ENCODE measurements at places on chromosomes 2 and 18. TPM values are rescaled to one million over a fixed set of nuclear protein-coding genes. Genes with fewer than 3 reads are reported as not detected.
A peak's percentile ranks its signal among the peaks of the same experiment; 100 is the strongest.

DNA sequence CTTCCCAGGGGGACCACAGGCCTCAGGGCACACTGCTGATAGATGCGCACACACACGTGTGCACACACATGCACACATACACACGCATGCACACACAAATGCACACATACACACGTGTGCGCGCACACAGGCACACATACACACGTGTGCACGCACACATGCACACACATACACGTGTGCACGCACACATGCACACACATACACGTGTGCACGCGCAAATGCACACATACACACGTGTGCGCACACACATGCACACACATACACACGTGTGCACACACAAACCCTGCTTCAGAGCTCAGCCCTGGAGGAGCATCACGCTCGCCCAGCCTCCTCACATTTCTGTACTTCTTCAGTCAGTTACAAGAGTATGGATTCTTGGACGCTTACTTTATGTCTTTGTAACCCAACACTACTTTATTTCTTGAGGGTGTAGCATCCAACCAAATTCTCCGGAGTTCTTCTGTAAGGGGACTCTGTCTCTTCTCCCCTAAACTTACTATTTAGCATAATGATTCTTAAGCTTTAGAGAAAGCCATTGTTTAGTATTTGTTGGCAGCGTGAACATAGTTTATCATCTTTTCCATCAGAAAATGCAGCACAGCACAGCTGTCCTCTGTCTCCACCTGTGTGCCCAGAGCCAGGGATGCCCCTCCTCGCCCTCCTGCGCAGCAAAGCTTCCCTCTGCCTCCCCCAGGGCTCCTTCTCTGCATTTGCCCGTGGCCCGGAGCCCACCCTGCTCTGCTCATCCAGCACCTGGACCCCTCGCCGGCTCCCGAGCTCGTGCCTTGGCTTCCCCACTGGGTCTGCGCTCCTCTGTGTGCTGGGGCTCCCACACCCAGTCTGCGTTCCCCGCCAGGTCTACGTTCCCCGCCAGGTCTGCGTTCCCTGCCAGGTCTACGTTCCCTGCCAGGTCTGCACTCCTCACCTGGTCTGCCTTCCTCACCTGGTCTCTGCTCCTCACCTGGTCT is 74.4 kb upstream of the CTDP1 start:
- no peak for DNase-seq

DNA sequence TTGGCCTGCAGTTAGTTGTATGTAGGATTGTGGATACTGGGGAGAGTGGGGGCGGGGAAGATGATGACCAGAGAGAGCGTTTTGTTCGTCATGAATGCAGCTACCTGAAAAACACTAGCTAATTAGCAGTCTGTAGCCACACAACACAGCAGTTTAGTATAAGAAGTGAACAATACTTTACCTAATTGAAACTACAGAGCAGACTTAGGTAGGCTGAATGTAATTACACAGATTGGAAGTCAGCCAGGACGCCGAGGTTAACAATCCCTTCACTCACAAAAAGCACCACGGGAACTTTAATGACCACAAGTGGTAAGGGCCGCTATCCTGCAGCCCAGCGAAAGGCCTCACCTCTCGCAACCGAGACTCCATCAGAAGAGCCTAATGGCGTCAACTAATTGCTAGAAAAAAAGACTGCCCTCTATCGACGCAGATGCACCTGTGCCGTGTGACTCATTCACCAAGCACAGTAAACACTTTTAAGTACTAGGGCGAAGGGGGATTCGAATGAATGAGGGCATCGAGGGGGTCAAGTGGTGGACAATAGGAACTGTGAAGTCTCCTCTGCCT is 591.0 kb downstream of the ARHGAP15 start:
- no peak for DNase-seq

GRCh38 chr18:76457957-76458356 is 37.1 kb downstream of the ZNF516 start:
- DNase-seq, result no peak

GRCh38 chr2:10254373-10255188 is 48.1 kb upstream of the HPCAL1 start:
- peak; percentile 70 for DNase-seq

GRCh38 chr2:203730076-203730729 is 23.8 kb downstream of the CD28 start:
- no peak for DNase-seq

DNA sequence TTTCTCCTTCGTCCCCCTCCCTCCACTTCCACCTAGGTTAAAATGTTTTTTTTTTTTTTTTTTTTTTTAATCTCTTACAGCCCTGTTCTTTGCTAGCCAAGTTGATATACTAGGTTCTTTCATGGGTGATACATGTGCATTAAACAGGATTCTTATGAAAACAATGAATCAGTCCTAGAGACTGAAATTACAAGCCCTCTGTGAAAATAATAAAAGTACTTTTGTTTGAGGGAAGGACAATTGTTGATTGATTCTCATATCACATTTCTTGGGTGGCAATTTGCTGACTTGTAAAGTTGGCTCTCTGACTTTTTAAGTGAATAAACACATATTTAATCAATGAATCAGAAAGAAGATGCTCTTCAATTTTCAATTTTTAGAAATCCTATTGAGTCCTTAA is 639.9 kb downstream of the LRP1B start:
- DNase-seq, result no peak

DNA sequence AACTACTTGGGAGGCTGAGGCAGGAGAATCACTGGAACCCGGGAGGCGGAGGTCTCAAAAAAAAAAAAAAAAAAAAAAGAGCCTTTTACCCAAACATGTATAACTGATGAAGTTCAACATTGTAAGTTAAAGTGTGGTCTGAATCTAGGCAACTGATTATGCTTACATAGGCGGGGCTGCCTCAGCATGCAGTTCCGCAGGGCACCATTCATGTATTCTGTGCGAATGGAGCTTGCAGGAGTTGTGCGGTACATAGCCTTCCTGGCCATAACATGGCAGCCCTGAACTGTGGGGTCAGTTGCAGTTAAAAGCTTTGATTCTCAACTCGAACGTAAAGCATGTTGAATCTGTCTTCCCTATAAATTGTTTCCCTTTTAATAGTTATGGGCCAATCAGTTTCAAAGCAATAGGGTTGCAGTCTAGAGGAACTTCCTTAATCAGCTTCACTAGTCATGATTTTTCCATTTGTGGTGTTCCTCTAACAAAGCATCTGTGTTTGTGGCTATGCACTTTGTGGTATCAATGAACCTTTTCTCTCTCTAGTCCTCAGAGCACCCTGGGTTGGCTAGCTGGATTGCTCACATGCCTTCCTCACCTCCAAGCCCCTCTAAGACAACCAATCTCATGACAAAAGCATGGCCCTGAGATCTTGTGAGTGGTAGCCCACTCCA is 30.6 kb upstream of the CEP68 start:
- DNase-seq, result no peak

GRCh38 chr2:168365094-168365621 is 90.9 kb upstream of the CERS6 start:
- DNase-seq, result no peak

- DNase-seq, result no peak
Observed at GRCh38 chr2:171387052-171387451, 46.7 kb downstream of the METTL8 start.

DNA sequence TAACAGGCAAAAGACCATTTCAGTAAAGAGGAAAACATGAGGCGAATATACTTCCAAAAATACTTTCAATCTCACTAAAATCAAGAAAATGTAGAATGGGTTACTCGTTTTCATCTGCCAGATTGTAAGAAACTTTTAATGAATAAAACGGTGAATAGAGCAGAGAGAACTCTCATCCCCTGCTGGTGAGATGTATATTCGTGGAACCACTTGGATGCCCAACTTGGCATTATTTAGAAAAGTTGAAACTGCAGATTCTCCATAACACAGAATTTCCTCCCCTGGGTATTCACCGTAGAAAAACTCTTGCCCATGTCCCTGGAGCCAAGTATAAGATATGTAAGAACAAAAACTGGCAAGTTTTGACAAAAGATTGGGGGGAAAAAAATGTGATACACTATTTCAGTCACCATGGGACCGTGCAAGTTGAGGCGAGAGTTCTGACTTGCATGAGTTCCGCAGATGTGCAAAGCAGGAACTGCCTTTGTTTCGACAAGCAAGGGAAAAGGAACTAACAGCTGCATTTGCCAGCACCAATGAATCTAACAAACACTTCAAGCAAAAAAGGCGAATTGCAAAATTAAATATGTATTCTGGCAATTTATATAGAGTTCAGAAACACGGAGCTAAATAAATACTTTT is 14.8 kb downstream of the TIMM21 start:
- DNase-seq, result peak; percentile 35

DNA sequence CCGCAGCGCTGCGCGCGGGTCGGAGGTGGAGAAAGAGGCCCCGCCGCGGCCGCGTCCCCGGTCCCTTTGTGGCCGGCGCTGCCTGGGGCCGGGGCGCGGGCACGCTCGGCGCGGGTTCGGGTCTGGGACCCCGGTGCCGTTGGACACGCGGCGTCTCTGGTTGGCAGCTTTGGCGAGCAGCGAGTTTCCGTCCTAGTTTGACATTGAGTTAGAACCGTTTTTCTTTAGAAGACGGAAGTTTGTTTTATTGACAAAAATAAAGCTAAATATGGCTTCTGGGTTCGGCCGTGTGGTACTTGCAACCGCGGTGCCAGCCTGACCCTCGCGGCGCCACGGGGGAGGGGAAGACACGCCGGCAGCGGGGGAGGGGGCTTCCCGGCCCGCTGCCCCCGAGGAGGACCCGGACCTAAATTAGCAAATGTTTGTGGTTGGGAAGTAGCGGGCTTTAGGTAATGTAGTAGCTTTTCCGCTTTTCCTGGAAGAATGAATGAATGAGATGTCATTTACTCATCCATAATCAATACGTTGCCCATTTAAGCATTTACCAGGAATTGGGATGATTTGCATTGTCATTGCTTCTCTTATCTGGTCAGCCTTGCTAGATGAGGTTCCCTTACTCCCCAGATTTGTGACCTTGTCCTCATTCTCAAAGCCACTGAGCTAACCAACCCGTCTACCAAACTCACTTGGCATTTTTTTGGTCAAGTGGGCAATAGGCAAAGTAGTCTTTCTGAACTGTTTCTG is 530 bp downstream of the GALNT1 start:
- DNase-seq, result no peak

GRCh38 chr2:192579965-192580700 is 385.4 kb upstream of the TMEFF2 start:
- no peak for DNase-seq

DNA sequence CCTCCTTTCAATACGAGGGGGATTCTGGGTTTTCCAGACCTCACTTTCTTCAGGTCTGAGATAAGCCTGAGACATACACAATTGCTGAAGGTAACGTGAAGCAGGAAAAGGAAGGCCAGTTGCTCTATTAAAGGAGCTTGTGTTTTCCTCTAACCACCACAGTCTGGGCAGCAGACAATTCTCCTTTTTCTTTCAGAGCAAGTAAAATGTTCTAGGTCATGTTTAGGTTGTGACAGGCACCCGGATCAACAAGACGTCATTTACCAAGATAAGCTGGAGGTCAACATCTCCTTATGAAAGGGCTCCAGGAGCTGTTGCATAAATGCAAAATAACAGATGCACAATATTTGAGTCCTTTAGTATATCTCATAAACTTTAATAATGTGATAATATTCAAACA is 148.1 kb downstream of the SLC8A1 start:
- DNase-seq, result no peak

GRCh38 chr18:74905247-74905646 is 303.7 kb downstream of the PTGR3 start:
- no peak for DNase-seq

DNA sequence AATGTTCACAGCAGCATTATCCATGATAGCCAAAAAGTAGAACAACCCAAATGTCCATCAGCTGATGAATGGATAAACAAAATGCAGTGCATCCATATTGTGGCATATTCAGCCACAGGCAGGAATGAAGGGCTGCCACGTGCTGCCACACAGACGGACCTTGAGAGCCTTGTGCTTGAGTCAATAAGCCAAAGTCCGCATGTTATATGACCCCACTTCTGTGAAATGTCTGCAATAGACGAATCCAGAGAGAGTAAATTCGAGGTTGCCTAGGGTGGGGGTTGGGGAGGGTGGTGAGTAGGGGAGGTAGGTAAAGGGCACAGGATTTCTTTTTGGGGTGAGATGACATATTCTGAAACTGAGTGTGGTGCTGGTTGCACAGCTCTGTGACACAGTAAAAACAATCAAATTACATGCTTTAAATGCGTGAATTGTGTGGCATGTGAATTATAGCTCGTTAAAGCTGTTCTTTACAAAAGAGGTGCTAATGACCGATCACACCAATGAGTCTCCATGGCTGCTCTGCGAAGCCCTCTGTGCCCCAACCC is 38.9 kb upstream of the LDLRAD4 start:
- no peak for DNase-seq

DNA sequence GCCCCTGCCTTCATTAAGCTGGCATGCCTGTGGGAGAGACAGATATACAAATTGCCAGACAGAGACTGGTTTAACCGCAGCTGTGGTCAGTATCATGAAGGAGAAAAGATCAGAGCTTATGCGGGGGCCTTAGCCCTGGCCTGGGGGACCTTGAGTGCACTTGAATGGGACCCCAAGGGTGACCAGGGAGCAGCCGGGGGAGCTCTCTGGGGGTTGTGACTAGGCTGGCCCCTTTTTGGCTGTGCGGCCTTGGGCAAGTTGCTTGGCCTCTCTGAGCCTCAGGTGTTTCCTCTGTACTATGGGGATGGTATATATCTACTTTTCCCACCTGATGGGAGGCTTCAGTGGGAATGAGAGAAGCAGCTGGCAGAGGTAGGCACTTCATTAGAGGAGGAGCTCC is 35.7 kb downstream of the INHBB start:
- DNase-seq, result no peak

DNA sequence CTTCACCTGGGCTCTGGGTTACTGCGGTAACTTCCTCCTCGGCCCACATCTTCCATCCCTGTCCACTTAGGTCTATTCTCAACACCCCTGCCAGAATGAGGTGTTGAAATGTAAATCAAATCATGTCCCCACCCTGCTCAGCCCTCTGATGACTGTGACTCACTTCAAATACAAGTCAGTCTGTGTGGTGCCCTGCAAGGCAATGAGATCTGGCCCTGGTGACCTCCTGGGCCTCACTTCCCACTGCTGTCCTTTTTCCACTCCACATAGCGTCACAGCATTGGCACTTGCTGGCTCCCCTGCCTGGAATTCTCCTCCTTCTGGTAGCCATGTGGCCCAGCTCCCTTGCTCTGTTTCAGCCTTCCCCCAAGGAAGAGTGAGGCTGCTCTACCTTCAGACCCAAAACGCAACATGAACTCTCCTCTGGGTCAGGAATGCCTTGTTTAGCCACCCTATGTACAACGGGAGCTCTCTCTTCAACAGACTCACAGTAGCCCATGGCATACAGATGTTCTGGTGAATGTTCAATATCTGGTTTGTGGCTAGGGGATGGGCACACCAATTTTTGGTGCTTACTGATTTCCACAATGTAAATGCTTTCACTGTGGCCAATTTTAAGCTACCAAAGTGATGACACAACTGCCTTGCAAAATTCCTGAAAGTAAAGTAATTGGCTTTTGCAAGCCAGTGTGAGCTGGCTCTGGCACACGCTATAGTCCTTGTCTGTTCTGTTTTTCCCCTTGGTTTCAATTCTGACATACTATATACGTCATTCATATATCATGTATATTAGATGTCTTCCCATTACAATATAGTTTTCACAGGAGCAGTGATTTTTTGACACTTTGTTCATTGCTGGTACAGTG is 550.3 kb upstream of the HS6ST1 start:
- DNase-seq, result no peak

GRCh38 chr18:51091270-51091669 is 61.3 kb downstream of the SMAD4 start:
- DNase-seq, result no peak

- no peak for DNase-seq
Observed at GRCh38 chr2:44713170-44713569, 228.3 kb upstream of the SIX3 start.

Gene C2orf80
- total RNA-seq, result not detected

Gene PRKAG3
- 0.32 TPM for total RNA-seq

Gene UGT1A10
- total RNA-seq, result not detected

Gene EML6
- 4.4 TPM for total RNA-seq

Gene FOXI3
- 2.2 TPM for total RNA-seq

Gene PLGLB1
- total RNA-seq, result 0.46 TPM

Gene CCDC148
- 1.6 TPM for total RNA-seq
